ENCODE measurements at places on chromosomes 4 and X.

DNA sequence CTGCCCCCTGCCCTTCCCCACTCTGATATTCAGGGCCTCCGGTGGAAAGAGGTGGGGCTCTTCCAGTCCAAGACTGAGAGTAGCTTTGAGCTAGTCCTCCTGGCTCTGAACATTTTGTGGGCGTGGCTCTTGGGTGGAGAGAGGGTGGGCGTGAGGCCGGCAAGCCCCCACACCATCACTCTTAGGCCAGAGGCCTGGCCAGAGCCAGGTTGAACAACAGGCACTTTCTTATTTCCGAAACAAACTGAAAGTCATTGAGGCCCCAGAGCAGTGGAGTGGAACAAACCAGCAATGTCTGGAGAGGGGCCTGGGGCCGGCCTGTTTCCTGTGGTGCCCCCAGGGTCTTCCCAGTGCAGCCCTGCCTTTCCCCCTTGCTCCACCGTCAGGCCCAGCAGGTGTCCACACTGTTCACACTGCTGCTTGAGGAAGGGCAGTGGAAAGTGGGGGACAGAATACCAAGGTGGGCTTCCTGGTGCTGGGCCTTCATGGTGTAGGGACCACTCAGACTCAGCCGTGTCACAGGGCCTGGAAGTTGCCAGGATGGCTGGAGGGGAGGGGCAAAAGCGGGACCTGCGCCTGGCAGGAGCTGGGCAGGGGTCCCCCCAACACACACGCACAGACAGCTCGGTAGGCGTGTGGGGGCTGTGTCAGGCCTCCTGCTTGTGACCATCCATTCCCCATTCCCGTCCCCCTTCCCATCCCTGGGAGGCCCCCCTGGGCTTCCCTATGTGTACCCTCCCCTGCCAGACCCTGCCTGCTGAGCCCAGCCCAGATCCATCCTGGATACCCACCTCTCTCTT lies 2.9 kb downstream of the ADRA2C start:
- DNase-seq: no peak

DNA sequence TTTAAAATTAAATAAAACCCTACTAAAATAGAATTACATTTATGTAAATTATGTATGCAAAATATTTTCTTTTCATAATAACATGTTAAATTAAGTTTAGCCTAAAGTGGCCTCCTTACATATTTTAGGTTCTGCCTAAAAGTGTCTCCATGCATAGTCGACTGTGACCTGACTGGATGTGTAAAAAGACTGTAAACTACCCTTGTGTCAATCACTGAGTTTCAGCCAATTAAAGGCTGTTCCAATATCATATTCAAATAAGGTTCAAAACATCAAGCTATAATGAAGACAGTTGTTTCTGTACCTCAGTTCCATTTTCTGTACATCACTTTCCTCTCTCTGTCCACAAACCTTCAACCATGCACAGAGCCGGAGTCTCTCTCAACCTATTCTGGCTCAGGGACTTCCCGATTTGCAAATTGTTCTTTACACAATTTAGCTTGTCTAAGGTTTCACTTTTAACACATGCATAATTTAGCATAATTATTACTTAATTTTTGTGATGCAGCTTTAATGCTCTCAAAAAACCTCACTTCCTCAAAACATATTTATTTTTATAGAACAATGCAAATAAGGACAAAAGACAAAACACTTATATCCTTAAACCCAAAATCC lies 60.1 kb downstream of the SH3RF1 start:
- DNase-seq: no peak

DNA sequence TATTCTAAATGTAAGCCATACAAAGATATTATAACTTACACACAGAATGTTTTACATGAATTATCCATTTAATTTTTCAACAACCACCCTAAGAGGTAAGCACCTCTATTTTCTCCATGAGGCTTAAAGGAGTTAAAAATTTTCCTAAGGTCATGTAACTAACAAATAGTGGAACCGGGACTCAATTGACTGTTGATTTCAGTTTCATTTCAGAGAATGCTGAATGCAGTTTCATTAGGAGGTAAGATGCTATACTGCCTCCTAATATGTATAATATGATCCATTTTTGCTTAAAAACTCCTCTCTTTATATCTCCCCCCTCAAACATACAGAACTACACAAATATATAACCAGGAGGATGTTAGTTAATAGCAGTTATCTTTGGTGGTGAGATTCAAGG lies 29.1 kb downstream of the PHKA1 start:
- no peak for DNase-seq

DNA sequence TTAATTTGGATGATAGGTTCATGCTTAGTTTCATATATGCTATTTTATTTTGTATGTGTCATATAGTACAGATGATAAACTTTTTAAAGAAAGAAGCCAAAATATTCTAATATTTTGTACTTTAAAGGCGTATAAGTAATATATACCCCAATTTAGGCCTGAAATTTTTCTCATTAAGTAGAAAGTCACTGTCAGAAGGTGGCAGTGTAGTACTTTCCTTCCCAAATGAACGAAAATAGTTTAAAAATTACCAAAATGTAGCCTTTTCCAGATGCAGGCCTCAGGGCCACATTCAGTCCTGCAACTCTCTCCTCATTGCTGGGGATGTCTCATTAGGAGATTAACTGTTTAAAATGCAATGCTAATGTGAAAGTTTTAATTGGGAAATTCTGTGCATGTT lies 1263.6 kb downstream of the C4orf33 start:
- DNase-seq: no peak

DNA sequence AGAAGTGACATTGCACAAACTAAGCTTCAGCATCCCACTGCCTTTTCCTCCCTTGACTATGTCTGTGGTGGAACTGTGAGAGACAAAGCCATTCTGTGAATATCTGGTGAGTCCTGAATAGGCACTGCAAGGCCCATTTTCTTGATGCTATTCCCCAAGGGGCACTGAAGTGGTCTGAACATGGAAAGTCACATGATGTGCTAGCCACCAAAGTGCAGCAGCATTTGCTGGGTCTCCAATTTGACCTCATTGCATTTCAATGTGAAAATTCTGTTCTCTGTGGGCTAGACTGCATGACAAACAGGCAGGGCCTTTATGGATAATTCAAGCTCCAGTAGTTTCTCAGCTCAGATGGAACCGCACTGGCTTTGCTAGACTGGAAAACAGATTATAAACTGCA lies 627.4 kb upstream of the BOD1L1 start:
- no peak for DNase-seq

- no peak for DNase-seq
Measured at GRCh38 chr4:182286035-182286434, 42.8 kb downstream of the TENM3 start.

GRCh38 chr4:90211174-90211573 lies 84.0 kb downstream of the CCSER1 start:
- no peak for DNase-seq

DNA sequence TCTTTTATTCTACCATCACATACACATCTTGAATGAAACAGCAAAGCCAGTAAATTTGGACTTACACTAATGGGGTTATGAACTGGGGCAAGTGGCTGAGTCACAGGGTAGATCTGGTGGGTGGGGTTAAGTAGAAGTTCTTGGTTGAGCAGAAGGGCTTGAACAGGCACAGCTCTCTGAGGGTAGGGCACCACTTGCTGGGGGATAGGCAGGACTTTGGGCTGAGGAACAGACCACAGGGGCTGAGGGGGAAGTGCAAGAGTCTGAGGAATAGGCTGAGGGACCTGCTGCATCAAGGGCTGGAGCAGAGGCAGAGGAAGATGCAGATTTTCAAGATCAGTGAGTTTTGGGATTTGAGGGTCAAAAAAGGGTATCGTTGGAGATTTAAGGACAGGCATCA lies 8.3 kb downstream of the CSN2 start:
- no peak for DNase-seq

- peak; percentile 72 for DNase-seq
Measured at GRCh38 chr4:182917182-182918043, at the start of gene DCTD. DCTD (minus strand) TSS chr4:182917386; CDS start chr4:182915568, 1,818 bp downstream.

GRCh38 chr4:53865054-53865453 lies 199.4 kb downstream of the CHIC2 start:
- DNase-seq: no peak

GRCh38 chrX:154840856-154841255 lies 6.4 kb upstream of the SMIM9 start:
- DNase-seq: no peak

GRCh38 chrX:155819966-155820491 lies 61.1 kb upstream of the VAMP7 start:
- DNase-seq: peak; percentile 82

- no peak for DNase-seq
Measured at GRCh38 chrX:3250966-3251365, 95.5 kb downstream of the MXRA5 start.

- DNase-seq: no peak
Measured at GRCh38 chrX:75303795-75304194, 29.9 kb downstream of the UPRT start.

DNA sequence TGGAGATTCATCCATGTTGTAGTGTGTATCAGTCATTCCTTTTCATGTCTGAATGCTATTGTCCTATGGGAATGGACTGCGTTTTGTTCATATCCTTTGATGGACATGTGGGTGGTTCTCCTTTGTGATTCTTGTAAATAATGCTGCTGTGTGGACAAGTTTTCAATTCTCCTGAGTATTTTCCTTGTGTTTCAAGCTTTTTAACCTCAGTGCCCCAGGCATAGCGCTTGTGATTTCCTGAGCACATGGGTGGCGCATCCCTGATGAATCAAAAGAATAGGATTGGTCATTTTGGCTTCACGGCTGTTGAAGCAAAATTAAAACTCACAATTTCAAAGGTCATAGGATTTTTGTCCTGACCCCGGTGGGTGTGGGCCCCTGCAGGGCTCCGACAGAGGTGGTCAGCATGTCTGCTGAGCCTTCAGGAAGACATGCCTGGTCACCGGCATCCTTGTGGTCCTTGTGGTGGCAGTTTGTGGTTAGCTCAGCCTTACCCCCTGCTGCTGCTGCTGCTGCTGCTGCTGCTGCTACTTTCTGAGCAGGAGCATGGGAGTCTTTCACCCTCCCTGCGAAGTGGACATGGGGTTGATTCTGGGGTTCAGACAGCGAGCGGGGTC lies 30.0 kb downstream of the SHROOM2 start:
- DNase-seq: no peak

GRCh38 chrX:24339911-24340310 lies 20.5 kb upstream of the SUPT20HL1 start:
- DNase-seq: no peak

DNA sequence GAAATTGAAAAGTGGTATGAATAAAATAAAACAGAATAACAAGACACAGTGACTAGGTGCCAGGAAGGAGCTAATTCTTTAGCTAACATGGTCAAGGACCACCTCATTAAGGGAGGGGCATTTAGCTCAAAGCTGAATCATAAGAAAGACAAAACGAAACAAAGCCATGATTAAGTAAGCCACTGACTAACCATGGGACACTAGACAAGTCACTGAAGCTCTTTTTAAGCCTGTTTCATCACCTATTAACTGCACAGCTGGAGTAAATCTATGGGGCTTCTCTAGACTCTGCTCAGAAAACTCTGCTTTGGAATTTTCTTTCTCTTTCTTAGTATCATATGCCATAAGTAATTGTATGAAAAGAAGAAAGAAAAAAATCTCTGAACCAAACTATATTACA lies 49.8 kb upstream of the C1QTNF7 start:
- DNase-seq: no peak

- no peak for DNase-seq
Measured at GRCh38 chr4:17098996-17099395, 200.6 kb upstream of the LDB2 start.

- DNase-seq: no peak
Measured at GRCh38 chrX:103758555-103758954, 18.1 kb upstream of the PLP1 start.

GRCh38 chr4:114911111-114911510 lies 202.3 kb downstream of the NDST4 start:
- DNase-seq: no peak

- DNase-seq: no peak
Measured at GRCh38 chrX:48918301-48918642, 552 bp downstream of the PIM2 start.

GRCh38 chr4:154019811-154020210 lies 230.9 kb upstream of the SFRP2 start:
- no peak for DNase-seq

GRCh38 chrX:125089761-125090445 lies 229.8 kb upstream of the TEX13C start:
- DNase-seq: no peak

DNA sequence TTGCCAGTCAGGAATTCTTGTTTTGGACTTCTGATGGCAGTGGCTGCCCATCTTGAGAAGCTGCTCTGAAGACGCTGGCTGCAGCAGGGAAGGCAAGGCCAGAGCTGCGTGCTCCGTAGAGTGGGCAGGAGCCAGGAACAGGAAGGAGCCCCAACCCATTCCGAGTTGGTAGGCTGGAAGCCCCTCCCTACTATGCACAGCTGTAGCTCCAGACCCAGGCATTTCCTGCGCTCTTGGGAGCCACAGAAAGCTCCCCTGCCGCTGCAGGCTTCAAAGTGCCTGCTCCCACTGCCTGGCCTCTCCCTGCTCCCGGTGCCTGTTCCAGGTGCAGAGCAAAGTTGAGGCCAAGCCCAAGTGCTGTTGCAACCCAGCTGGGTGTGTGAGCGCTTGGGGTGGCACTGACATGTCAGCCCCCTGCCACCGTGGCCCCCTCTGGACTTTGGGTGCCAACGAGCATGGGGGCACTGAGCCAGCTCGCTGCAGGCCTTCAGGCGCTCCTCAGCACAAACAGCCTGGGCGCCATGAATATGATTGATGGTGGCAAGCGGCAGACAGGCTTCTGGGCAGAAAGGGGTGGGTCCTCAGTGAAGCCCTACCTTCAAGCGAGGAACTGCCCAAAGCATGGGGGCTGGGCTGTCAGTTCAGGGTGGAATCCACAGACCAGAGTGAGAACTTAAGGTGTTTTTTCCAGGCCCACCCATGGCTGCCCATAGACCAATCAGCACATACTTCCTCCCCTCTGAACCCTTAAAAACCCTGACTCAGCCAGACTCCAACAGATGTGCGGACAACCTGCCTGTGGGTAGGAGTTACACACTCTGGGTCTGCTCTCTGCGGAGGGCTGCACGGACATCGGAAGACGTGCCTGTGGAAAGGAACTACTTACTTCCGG lies 677.2 kb upstream of the INTU start:
- no peak for DNase-seq

- DNase-seq: no peak
Measured at GRCh38 chr4:6002492-6002833, 15.8 kb downstream of the C4orf50 start.

DNA sequence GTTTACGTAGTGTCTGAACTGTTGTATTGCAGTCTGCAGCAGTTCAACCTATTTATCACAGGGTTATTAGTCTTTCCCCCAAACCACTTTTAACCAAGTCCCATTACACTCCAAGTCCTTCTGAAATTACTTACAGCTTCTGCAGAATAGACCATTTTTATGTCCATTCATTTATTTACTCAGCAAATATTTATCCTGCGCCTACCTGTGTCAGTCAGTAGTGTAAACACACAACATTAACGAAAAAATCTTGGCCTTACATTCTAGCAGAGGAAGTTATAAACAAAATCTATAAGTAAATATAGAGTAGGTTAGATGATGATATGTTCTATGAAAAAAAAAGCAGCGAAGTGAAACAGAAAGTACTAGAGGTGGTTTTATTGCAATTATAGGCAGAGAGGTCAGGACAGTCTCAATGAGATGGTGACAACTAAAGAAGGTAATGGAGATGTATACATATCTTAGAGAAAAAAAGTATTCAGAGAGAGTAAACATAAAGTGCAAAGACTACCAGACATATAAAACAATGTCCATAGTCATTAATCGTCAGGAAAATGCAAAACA lies 534.7 kb downstream of the KCNIP4 start:
- no peak for DNase-seq
